ENCODE measurements at places on chromosomes 3 and 15.

- no peak for DNase-seq
Measured at GRCh38 chr3:50533316-50533715, 29.9 kb upstream of the CACNA2D2 start.

- DNase-seq: no peak
Measured at GRCh38 chr3:12024959-12025570, 20.9 kb downstream of the SYN2 start.

DNA sequence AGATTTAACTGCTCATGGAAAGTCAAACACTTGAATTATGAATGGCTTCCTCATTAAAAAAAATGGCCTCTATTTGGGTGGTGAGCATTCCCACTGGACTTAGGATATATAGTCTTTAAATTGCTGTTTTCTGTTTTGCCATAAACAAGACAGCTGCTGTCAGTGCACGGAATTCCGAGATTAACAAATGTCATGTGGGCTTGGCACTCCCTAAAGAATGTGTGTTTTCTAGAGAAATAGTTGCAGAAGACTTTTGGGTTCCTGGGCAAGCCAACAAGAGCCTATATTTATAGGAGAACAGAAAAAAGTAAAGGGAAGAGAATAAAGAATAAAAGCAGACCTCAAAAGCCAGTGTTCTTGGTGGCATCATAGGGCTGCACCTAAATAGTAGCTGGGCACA is 13.6 kb upstream of the TFG start:
- no peak for DNase-seq

GRCh38 chr3:156473341-156473740 is 81.6 kb downstream of the SSR3 start:
- DNase-seq: no peak

DNA sequence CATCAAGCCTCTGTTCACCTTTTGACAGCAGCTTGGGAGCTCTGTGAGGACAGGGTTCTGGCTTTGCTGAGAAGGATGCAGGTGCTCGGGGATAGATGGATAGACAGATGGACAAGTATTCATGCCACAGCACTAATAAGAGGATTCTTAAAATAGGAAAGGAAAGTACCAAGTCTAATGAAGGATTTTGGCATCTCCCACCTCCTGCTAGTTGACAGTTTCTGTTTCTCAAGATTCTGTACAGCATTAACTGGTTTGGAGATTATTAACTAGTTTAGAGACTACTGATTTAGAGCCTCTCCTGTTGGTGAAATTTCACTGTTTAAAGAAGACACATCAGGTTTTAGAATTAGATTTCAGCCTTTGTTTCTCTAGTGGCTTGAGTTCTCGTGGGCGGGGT is 152.3 kb downstream of the CACNA1D start:
- DNase-seq: no peak

GRCh38 chr3:126308394-126309125 is 48.6 kb downstream of the KLF15 start:
- no peak for DNase-seq

- DNase-seq: no peak
Measured at GRCh38 chr3:75218577-75218976, 445.6 kb upstream of the FRG2C start.

DNA sequence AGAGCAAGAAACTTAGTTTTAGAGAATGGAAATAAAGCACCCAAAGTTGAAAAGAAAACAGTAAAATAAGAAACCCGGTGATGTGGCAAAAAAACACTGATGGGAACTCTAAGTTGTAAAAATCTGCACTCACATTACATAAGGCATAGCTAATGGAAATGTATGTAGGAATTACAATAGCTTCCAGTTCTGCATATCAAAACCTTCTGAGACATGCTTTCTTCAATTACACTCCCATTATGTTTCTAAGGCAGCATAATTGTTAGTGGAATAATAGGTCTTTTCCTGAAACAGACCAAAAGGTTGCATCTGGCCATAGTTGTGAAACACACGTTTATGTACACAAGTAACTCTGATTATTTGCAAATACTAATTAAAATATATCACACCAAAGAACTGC is 41.4 kb downstream of the SLC30A4 start:
- DNase-seq: no peak

GRCh38 chr3:98592345-98592935 is 971 bp downstream of the CPOX start:
- no peak for DNase-seq

DNA sequence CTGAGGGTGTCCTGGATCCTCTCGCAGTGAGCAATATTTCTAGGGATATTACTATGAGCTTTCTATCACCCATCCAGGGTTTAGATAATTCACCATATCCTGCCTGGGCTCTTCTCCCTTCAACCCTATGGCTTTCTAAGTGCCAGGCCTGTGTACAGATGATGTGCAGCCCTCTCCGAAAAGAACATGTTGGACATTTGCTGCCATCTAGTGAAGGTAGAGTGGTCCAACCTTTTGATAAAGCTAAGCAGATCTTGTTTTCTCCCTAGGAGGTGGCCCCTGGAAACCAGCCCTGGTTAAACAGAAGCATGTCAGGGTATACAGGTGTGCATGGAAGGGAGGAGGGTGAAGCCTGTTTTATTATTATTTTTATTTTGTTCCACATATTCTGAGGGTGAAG is 27.9 kb upstream of the SCN10A start:
- DNase-seq: peak; percentile 49

GRCh38 chr3:157135671-157136396 is 24.1 kb downstream of the CCNL1 start:
- no peak for DNase-seq

- no peak for DNase-seq
Measured at GRCh38 chr15:48479751-48480150, 148.5 kb downstream of the DUT start.

DNA sequence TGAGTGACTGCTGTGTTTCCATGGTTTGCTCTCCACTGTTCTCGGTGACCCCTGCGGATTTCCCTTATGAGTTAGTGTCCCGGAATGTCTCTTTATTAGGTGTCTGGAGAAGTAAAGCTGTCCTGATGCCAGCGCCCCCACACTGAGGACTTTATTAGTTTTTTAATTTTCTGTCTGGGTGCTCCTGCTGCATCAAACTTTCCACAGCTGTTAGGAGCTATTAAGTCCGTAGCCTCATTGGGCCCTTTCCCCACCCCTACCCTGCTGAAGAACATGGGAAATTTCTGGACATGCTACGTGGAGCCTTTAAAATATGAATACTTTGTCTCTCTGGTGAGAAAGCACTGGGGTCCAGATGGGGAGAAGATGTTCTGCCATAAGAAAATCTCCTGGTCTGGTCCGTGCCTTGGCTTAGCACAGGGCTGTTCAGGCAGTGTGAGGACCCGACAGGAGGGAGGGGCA is 161.7 kb upstream of the HES1 start:
- no peak for DNase-seq

DNA sequence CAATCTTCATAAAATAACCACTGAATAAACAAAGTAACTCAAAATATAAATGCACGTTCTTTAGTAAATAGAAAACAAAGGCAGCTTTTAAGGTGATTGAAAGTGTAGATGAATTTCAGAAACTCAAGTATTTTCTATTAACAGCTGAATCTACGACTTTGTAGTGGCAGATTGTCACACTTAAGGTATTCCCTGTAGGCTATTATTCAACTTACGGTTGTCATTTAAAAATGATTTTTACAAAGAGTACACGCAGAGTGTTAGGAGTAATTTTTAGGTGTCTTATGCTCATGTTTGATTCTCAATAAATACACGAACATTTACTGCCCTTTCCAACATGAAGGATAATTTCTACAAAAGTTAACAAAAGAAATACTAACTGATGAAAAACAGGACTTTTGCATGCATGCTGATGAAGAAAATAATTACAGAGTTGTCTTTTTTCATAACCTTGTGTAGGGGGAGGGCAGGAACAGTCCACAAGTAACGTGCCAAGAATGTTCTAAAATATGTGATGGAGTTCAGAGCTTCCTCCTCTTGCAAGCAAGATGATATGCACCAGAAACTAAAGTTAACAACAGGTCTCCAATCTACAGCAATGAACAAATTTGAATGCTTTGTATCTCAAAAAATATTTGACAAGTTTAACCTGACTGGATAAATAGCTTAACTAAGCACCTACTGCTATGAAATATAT is 16.7 kb downstream of the DCBLD2 start:
- no peak for DNase-seq

DNA sequence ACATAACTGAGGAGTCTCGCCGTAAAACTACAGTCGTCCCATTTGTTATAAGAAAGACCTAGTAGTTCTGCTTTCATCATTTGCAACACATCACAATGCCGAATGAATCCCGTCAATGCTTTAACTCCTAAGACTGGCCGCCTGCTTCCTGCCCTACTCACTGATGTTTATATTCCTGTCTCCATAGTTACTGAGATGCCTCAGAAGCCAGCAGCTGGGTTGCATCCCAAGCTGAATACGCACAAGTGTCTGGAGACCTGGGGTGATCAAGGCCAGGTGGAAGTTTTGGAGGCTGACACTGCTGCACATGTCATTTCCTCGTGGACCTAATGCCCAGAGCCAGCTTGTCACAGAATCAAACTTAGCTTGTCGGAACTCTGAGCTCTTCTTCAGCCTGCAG is 95.2 kb upstream of the UBE2E1 start:
- no peak for DNase-seq

DNA sequence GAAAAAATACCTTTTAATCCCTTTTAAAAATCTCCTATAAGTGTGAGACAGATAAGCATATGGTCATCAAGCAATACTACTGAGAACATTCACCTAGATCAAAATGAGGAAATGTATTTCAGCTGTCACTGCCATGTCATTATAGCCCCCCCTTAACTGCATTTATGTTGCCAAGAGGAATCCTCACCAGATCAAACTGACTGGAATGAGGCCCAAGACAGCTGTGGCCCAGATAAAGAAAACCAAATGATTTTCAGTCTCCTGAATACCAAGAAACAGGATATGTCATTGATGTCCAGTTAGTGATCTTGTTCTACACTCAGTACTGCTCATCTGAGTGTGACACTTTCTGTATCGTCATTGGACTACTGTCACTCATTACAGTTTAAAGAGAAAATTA is 35.1 kb upstream of the CPB1 start:
- no peak for DNase-seq

DNA sequence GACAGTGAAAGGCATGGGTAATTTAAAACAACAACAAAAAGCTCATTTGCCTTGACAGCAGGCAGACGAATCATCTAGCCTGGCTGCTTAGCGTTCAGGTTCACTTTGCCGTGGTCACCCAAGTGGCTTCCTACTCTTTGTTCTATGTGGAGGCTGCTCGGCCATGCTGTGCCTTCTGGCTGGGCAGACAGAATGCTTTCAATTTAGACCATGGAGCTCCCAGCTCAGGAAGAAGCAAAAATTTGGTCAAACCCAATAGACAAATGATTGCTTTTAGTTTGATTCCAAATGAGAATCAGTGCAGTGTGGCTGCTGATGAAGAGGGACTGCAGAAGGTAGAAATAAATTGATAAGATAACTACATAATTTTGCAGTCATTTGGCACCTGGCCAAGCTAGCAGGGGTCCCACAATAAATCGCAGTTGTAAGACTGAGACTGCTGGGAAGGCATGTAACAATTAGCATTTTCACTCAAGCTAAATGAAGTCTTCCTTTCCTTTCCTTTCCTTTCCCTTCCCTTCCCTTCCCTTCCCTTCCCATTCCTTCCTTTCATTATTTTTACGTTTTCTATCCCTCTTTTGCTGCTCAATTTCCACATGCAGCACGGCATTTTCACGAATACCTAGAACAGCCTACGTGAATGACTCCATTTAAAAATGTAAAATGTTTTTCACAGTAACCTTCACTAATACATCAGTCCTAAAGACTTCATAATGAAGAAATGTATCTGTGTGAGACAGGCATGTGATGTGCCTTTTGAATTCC is 360.4 kb upstream of the TGFBR2 start:
- DNase-seq: no peak

GRCh38 chr3:150394606-150395005 is 13.5 kb upstream of the TSC22D2 start:
- DNase-seq: no peak

GRCh38 chr3:194117104-194117845 is 18.7 kb upstream of the HES1 start:
- DNase-seq: no peak

GRCh38 chr3:82978368-82978767 is 1216.9 kb upstream of the GBE1 start:
- no peak for DNase-seq

DNA sequence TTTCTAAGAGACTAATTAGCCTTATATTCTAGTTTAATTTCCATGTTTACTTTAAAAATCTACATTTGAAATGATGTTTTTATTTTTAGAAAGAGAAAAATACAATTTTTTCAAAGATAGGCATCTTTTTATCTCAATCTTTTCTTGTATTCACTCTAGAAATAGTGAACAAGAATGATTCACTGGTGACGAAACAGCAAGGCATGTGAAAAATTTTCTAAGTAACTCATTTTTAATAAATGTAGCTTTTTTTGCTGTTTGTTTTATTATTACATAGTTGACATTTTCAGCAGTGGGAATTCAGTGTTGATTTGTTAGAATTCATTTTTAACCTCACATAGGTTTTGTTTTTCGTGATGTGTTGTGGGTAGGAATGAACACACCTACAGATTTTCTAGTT is 1226.4 kb downstream of the NSUN3 start:
- DNase-seq: no peak

DNA sequence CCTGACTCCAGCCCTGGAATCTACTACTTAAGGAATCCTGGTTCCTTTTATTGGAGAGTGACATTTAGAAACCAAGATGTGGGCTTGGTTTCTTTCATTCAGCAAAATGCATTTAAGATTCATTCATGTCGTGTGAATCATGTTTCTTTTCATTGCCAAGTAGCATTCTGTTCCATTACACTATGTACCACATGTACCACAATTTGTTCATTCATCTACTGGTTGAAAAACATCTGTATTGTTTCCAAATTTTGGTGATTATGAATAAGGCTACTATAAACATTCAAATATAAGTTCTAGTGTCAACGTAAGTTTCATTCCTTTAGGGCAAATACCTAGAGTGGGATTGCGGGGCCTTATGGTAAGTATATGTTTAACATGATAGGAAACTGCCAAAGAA is 264.2 kb downstream of the VPS13C start:
- DNase-seq: no peak

- no peak for DNase-seq
Measured at GRCh38 chr3:195896361-195897080, 11.8 kb downstream of the TNK2 start.

All from NAMALWA (cell line).